ENCODE measurements at places on chromosomes 7 and 10. TPM values are rescaled to one million over a fixed set of nuclear protein-coding genes. Genes with fewer than 3 reads are reported as not detected.

The CDH23 gene
- 1.9 TPM for total RNA-seq

DNA sequence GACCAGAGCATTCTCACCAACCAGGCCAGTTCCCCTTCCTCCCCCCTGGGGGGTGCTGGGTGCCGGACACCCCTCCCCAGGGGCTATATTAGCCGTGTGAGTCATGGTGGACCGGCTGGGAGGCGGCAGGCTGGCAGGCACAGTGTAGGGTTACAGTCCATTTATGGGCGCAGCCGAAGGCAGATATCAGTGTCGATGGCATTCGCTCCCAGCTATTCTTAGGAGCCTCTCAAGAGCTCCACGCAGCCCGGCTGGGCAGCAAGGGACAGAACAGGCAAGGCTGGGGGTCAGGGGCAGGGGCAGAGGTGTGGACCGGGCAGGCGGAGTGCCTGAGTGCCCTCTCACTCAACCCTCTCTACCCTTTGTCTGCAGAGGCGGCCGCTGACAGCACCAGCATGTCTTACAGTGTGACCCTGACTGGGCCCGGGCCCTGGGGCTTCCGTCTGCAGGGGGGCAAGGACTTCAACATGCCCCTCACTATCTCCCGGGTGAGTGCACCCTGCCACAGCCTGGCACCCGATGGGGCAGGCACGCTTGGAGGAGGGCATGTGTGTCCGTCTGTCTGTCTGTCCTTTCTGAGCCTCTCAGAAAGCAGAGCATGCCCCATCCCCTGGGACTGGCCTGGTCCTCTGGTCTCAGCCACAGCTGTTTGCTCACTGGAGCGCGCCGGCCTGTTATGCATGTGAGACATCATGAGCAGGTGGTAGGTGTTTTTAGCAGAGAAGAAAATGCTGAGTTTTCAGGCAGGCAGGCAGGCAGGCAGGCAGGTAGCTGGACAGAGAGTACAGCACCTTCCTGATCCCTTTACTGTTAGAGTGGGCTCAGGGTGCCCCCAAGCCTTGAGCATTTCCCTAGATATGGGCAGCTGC is at the start of gene LDB3:
Gene LDB3, plus strand, starts transcription at position 215 of the 869 bp plus-strand sequence. Its CDS starts 181 bp downstream, at position 396.
- no peak for DNase-seq

- no peak for DNase-seq
Observed at GRCh38 chr7:80443325-80443724, 68.5 kb downstream of the GNAT3 start.

The ZPBP gene
- total RNA-seq, result not detected

DNA sequence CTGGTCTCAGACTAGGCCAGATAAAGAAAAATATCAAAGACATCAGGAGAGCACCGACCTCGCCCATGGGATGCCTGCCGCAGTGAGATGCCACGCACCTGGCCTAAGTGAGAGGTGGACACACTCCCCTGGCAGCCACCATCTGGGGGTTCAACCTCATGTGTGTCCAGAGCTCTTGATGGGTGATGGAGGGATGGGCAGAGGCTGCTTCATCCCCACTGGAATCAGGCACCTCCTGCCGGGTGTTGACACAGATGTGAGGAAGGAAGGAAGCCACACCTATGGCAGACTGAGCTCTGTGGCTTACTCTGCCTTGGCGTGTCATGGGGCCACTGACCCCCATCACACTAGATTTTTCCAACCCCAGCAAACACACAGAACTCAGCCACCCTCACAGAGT is 11.4 kb downstream of the ZNF488 start:
- peak; percentile 66 for DNase-seq

GRCh38 chr10:4034907-4035598 is 250.0 kb upstream of the KLF6 start:
- DNase-seq, result no peak

All from suprapubic skin (tissue), 4 donors.